Fibroblast of the conjunctiva (primary cell): ENCODE measurements at places on chromosomes 6 and 20.

DNA sequence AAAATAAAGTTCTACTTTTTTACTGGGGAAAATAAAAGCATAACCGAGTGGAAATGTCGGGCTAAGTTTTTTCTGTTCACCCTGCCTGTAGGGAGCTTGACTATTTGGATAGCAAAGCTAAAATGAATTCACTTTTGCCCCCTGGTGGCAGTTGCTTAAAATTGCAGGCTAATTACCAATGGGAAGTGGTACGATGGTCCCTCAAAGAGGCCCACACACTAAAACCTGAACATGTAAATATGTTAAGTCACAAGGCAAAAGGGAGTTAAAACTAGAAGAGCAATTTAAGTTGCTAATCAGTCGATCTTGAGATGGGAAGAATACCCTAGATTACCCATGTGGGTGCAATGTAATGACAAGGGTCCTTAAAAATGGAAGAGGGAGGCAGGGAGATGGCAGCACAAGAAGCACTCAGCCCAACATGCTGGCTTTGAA, 916 bp upstream of the SUN5 start:
- no peak for DNase-seq

GRCh38 chr6:52573295-52573694, 3.6 kb downstream of the TRAM2 start:
- no peak for DNase-seq

GRCh38 chr20:23291575-23292240, 58.9 kb upstream of the NXT1 start:
- DNase-seq: no peak

DNA sequence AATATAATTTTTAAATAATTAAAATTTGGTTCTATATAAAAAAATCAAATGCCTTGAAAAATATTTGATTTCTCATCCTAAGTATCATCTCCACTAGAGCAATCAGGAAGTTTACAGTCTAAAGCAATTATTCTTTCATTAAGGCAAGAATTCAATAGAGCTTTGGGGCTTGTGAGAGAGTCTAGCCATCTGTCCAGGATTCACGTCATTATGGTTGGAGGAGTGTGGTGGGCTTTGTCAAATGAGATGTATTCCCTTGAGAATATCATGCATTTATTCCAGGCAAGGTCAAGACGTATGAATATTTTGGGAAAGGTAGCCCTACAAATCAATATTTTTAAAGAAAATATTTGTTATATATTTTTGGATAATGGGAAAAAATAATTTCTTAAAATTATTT, 132.4 kb downstream of the ELOVL4 start:
- DNase-seq: no peak

GRCh38 chr20:11267131-11267761, 593.4 kb upstream of the JAG1 start:
- DNase-seq: peak; percentile 82

DNA sequence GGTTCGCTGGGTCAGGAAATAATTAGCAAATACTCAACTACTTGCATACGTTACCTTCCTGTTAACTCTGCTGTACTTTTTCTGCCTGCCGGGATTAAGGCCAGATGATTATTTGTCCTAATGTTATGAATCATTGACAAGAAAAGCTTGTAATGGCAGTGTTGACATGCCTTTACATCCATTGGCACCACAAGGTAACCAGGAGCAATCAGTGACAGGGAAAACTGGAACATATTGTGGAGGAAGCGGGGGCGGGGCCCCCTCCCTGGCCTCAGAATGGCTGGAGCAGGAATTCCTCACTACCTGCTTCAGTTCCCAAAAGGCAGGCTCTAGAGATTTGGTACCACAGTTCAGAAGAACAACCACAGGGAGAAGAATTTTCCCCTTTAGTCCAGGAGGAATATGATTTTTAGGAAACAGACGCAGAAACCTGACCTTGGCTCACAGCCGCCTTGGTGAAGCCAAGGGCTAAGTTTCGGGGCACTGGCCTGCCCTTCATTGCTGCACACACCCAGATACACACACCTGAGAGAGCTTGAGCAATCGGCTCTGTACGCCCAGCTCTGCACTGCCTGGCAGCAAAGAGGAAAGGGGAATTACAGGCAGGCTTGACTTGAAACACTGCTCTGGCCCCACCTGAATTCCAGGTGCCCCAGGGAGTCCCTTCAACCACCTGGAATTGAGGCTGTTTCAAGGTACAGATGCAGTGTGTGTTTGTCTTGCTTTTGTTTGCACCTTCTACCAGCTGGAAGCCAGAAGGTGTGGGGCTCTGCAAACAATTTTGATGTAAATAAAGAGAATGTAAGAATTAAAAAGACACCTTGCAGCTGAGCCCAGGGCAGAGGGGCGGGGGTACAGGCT, 89.8 kb downstream of the MYB start:
- DNase-seq: no peak

- DNase-seq: peak; percentile 62
These were observed 16.9 kb upstream of the PTCRA start for GRCh38 chr6:42898891-42899361.

GRCh38 chr6:43222418-43223059, 6.7 kb downstream of the DNPH1 start:
- no peak for DNase-seq

- no peak for DNase-seq
These were observed 16.3 kb upstream of the POPDC3 start for GRCh38 chr6:105196076-105196475.

DNA sequence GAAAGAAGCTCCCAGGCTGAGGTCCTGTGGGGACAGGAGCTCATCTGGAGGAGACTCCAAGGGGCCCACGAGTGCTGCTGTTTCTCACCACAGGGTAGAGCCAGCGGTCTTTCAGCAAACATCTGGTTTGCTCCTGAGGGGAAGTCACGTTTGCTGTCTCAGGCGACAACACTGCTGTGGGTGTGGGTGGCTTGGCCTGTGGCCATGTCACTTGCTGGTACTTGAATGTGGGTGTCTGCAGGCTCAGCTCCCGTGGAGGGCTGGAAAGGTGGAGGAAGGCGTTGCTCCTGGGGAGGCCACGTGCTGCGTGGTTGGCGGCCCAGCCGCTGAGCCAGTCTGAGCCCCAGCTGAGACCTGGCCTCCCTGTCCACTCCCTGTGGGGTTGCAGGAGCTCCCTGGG, 52.8 kb upstream of the MPC1 start:
- DNase-seq: no peak

DNA sequence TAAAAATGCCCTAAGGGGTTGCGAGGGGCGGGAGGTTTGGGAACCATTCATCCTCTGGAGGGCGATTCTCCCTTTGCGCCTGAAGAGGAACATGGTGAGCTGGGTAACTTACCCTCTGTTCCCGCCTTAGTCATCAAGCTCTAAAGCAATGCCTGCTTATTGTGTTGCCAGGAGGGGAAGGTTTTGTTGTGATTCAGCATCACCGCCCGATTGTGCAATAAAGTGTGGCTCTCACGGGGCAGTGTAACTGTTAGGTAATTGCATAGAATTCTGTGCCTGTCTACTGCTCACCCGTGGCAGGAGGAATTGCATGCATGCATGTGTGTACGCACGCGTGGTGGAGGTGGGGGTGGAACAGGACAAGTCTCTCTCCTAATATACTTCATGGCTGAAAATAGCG, 95.5 kb upstream of the AGPAT4 start:
- DNase-seq: peak; percentile 78

DNA sequence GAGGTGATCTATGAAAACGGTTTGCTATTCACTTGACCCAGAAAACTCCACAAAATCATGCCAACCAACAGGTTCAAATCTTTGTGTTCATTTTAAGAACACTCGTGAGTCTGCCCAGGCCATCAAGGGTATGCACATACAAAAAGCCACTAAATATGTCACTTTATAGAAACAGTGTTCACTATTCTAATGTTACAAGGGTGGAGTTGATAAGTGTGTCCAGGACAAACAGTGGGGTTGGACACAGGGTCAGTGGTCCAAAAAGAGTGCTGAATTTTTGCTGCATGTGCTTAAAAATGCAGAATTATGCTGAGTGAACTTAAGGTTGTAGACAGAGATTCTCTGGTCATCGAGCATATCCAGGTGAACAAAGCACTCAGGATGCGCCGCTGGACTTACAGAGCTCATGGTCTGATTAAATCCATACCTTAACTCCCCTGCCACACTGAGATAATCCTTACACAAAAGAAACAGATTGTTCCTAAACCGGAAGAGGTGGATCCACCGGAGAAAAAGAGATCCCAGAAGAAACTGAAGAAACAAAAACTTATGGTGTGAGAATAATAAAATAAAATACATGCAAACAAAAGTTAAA, 23.5 kb downstream of the KIAA0408 start:
- DNase-seq: no peak

DNA sequence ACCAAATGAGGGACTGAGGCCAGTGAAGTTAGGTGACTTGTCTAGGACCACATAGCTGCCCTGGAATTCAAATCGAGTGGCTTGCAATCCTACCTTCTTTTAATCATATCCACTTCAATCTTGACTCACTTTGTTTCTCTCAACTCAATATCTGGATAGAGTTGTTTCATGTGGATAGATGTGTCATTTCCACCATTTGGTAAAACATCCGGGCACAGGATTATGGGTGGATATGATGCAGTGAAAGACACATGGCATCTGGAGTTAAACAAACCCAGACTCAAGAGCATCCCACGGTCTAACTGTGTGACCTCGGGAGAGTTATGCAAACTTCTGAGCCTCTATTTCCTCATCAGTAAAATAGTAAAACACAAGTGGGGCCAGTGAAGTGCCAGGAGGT, 103.6 kb upstream of the CNKSR3 start:
- DNase-seq: no peak

GRCh38 chr20:44054849-44055248, 132.1 kb downstream of the JPH2 start:
- no peak for DNase-seq

- peak; percentile 1 for DNase-seq
These were observed 1190.5 kb upstream of the EYS start for GRCh38 chr6:66897576-66897975.

DNA sequence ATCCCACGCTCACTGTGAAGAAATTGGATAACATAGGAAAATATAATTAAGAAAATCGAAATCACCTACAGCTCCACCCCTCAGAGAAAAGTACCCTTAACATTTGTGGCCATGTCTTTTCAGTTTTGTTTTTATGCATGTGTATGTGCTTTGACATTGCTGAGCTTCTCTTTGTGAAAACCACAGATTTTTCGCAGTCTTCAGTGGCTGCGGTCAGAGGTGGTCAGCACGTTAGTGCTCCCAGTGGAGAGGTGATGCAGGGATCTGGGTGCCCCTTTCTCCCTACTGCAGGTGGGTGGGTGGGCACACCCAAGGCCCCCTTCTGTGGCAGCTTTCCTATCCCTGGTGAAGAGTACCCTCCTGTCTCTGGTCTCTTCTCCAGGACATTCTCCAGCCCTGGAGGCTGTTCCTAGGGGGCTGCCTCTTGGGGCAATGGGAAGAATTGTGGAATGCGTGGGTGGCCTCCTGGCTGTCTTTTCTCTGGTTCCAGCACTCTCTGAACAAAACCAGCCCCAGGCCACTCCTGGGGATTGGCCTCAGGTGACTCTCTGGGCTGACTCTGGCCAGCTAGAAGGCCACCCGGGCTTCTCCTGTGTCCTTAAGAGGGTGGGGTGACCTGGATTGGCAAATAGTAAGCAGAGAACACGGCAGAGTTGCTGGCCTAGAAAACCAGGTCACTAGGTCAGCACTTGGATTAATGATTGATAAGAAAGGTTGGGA, 49.8 kb upstream of the FANCE start:
- DNase-seq: no peak

- no peak for DNase-seq
These were observed 81.6 kb downstream of the TMEM200A start for GRCh38 chr6:130447374-130447773.

DNA sequence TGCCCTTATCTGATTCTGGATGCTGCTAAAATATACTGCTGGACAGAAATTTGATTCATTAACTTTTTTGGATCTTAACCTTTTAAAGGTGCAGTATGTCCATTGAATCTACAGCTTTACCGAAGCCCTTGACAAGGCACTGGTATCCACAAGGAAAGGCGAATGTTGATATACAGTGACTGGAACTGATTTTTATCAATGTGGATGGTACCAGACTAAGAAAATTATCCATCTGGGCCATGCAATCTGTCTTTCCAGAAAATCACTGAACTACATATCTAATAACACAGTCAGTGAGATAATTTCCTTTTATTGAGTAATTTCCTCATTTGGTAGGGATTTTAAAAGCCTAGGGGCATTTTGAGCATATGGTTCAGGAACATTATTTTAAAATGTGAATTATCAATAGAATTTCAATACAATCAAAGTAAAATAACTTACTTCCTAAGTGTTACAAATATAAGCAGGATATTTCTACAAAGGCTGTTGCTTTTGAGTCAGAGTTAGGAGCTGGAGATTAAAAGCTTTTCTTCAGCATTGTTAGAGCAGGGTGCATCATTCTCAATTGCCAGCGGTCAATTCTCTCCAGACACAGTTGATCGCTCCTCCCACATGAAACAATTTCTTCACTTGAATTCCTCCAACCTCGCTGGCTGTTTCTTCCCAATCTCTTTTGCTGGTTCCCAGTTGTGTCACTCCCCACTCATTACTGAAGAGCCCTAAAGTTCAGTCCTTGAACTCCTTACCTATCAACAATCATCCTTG, 585.3 kb upstream of the FLRT3 start:
- DNase-seq: no peak

- DNase-seq: no peak
These were observed 42.0 kb downstream of the SOBP start for GRCh38 chr6:107531868-107532267.

GRCh38 chr20:18686696-18687095, 98.8 kb downstream of the DTD1 start:
- no peak for DNase-seq

GRCh38 chr20:63759377-63759901, 19.9 kb downstream of the SLC2A4RG start:
- no peak for DNase-seq

- no peak for DNase-seq
These were observed 54.6 kb upstream of the ISM1 start for GRCh38 chr20:13166437-13166836.

- no peak for DNase-seq
These were observed 166.4 kb downstream of the EPHA7 start for GRCh38 chr6:93252930-93253329.

DNA sequence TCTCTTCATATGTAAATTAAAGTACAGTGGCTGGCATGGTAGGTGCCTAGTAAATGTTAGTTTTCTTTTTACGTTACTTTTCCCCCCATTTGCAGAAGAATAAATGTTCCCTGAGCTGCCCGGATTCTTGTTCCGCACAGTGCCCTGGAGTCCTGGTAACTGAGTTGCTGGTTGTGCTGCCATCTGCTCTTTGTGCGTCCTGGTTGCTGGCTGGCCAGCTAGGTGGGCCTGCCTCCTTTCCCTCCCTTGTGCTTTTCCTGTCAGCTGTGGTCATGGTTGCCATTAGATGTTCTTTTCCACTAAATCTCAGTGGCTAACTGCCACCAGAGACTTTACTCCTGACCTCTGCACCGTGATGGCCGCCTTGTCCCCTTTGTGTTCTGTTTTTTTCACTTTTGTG, 28.6 kb downstream of the CEP43 start:
- no peak for DNase-seq

- DNase-seq: no peak
These were observed 31.7 kb downstream of the PLEKHG1 start for GRCh38 chr6:150631283-150631983.

- DNase-seq: no peak
These were observed 221.1 kb upstream of the PRSS16 start for GRCh38 chr6:27026361-27026760.

DNA sequence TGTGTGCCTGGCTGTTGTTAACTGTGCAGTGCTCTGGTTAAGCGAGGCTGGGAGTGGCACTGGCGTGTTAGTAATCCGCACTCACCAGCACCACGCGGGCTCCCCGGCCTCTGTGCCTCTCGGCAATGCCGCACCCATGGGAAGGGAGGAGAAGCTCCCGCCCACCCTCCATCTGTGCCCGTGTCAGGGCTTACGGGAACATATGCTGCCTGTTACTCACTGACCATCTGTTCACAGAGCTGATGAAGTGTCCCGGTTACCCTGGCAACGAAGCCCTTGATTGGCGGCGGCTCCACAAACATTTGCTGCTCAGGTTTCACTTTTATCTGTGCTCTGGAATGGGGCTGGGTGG, 114.7 kb downstream of the PSMB1 start:
- peak; percentile 98 for DNase-seq
